ENCODE measurements at places on chromosomes 13 and 19.

DNA sequence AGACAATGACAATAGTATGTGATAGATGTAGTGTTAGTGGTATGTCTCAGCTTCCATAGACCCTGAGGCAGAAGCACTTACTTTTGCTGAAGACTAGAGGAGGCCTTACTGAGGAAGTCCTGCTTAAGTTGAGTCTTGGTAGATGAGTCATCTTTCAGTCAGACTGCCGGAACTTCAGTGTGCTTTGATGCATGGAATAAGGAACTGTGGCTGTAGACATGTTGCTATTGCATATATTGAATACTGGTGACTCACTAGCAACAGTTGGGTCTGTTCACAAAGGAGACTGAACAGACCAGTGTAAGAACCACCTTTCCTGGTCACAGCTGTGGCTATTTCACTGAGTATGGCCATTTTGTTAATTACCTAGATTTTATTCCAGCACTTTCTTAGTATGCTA, 1000.6 kb downstream of the OLFM4 start:
- DNase-seq = no peak

DNA sequence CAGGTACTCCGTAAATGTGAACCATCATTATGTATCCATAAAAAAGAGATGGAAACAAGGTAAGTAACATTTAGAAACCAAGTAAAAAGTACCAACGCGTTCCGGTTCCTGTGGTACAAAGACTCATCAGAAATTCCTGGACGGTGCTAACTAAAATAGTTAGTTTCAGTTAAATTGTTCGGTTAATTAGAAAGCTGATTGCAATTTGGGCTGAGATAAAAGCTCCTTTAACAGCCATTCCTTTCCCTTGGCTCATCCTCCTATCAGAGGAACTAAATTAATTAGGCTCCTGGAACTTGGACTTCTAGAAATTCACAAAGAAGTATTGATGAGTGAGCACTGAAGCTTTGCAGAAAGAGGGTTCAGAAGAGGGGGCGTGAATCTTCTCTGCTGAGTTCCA, 63.5 kb downstream of the SOX1 start:
- no peak for DNase-seq

GRCh38 chr13:99270518-99270917, 12.3 kb upstream of the GPR18 start:
- DNase-seq = no peak

DNA sequence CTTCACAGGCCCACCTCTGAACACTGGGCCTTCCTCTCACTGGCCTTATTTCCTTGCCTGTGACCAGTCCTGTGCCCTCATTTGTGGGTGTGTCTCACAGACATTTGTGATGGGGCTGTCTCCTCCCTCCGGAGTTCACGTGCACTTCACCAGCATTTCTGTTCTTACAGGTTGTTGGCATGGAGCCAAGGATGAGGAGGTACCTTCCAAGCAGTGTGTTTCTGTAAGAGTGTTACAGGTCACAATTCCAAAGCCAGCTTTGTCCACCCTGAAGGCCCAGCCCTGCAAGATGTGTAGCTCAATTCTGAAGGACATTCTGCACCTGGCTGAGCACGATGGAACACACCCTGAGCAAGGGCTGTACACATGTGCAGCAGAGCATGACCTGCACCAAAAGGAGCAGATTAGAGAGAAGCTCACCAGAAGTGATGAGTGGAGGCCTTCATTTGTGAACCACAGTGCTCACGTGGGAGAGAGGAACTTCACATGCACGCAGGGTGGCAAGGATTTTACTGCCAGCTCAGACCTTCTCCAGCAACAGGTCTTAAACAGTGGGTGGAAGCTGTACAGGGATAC, 8.1 kb downstream of the ZNF749 start:
- no peak for DNase-seq

GRCh38 chr19:49347835-49348234, 12.6 kb downstream of the CD37 start:
- no peak for DNase-seq

- DNase-seq = no peak
Measured at GRCh38 chr19:34475975-34476594, 5.5 kb upstream of the WTIP start.

GRCh38 chr13:50268500-50268899, 253.3 kb downstream of the KCNRG start:
- DNase-seq = no peak

DNA sequence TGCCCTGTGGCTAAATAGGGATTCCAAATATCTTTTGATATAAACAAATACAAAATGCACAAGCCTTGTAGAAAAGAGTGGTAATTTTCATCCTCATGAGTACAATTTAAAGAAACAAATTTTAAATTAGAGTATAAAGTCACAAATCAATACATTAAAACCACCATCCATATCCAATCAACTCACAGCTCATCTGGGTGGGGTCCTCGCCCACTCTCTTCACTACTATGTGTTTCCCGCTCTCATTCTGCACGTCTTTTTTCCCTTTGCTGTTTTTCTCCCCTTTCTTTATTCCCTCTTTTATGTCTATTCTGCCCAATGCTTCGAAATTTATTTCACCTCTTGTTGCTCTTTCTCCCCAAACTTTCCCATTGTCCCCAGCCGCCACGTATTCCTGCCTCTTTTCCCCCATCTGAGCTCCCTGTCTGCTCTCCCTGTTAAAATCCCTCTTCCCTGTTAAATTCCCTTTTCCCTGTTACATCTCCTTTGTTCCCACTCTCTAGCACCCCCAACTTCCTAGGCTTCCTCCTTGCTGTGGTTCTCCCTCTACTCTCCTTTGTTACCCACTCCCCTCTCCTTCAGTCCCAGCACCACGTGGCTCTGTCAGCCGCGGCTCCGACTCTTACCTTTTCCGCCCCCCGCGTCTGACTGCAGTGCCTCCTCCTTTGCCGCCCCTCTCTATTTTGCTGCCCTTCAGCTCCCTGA, 1.3 kb downstream of the ZNF616 start:
- DNase-seq = no peak

- no peak for DNase-seq
Measured at GRCh38 chr19:41193430-41194156, 574 bp downstream of the CYP2S1 start.

- no peak for DNase-seq
Measured at GRCh38 chr13:39484506-39485313, 118.3 kb downstream of the LHFPL6 start.

DNA sequence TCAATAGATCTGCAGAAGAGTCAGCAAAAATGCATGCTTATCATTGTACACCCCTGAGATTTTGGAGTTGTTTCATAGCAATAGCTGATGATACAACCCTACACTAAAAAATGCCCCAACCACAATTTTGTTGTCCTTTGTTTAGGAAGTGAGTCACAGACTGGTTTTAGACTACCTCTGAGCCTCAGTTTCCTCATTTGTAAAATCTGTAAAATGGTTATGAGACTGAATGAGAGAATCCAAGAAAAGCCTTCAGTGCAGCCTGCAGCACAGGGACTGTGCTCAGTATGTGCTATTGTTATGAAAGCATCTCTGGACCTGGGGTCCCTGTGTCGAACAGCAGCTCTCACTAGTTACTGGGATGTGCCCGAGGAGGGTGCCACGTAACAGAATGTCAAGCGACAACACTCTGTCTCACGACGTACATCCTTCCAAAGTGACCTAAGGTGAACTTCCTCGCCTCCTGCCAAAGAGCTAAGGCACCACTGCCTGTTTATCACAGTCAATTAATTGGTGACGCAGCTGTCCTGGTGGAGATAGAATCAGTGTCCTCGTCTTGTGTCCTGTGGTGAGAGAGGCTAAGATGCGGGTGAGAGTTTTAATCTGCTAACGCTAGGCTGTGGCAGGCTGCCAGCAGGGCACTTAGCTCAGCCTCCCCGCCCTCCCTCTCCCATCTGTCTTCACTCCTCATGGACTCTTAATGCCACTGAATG, 18.1 kb downstream of the DHRS12 start:
- DNase-seq = no peak

DNA sequence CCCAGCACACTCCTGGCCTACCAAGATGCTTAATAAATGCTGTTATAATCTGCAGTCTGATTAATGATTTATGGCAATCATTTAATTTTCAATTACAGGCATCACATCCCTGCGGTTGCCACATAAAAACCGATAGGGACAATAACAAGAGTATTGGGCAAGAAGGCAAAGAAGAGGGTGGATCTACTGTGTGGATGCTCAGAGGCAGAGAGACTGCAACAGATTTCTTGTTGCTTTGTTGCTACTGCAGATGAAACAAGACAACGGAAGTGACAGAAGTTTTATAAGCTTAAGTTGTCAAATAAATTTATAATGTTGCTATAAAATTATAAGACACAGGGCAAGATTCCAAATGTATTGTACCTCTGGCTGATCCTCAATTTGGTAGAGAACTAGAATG, 154.8 kb downstream of the ABCC4 start:
- no peak for DNase-seq

- DNase-seq = no peak
Measured at GRCh38 chr13:19955873-19956559, 2.5 kb upstream of the ZMYM2 start.

GRCh38 chr13:100131863-100132574, 43.1 kb downstream of the PCCA start:
- DNase-seq = no peak

GRCh38 chr19:23539499-23539898, 144.2 kb upstream of the ZNF91 start:
- no peak for DNase-seq

DNA sequence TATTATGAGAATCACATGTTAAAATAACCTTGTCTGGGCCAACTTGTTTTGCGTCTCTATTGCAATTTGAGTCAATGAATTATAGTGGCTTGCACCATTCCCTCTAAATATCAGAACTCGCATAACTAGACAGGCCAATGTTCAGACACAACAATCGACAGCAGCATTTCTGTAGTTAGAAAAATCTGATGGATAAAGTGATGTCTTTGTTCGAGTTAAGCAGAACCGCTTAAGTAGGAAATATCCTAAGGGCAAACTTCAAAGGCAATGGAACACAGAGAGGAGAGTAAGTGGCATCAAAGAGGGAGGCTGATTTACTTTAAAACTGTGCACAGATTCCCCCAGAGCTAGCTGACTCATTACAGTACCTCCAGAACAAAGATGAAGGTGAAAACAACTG, 333.9 kb downstream of the NALCN start:
- no peak for DNase-seq

GRCh38 chr13:28423010-28423409, 71.9 kb downstream of the FLT1 start:
- no peak for DNase-seq
